ENCODE measurements at places on chromosomes 5 and 9.

GRCh38 chr9:37248651-37249163, 128.3 kb downstream of the ZCCHC7 start:
- no peak for DNase-seq

- DNase-seq, result no peak
Measured at GRCh38 chr5:147046281-147046680, 167.7 kb upstream of the PPP2R2B start.

- no peak for DNase-seq
Measured at GRCh38 chr9:89177012-89177943, 1.3 kb downstream of the SHC3 start.

GRCh38 chr5:164741376-164741775, 1236.0 kb downstream of the MAT2B start:
- no peak for DNase-seq

All from stimulated activated CD8-positive, alpha-beta memory T cell treated with anti-CD3 and anti-CD28 coated beads, Interleukin-7, amount 100 ng/mL, for 1 hour (primary cell).